HT-29 (cell line): ENCODE measurements at places on chromosomes 7 and 10. TPM values are rescaled to one million over a fixed set of nuclear protein-coding genes. Genes with fewer than 3 reads are reported as not detected.

The MTURN gene
- 7.2 and 8.5 TPM in 2 replicates for total RNA-seq

The TAS2R40 gene
- not detected in 2 replicates for total RNA-seq

The TFPI2 gene
- not detected in 2 replicates for total RNA-seq

The CHST3 gene
- 12.3 and 14.1 TPM in 2 replicates for total RNA-seq

The GBX1 gene
- total RNA-seq = not detected in 2 replicates

The GHRHR gene
- total RNA-seq = not detected in 2 replicates

The PAX4 gene
- total RNA-seq = 1.0 and 2.5 TPM in 2 replicates

The SLC25A13 gene
- total RNA-seq = 28.2 and 34.1 TPM in 2 replicates

The FLNC gene
- 0.03 and 0.05 TPM in 2 replicates for total RNA-seq

The ARHGAP22 gene
- total RNA-seq = 0.10 and 0.39 TPM in 2 replicates

The AKR1C2 gene
- total RNA-seq = 15.5 and 15.8 TPM in 2 replicates

The CRPPA gene
- 1.4 and 2.5 TPM in 2 replicates for total RNA-seq

The CCAR1 gene
- total RNA-seq = 51.0 and 62.5 TPM in 2 replicates

The CLDN4 gene
- 1,331 and 1,483 TPM in 2 replicates for total RNA-seq

The DNAJC12 gene
- 2.8 and 3.4 TPM in 2 replicates for total RNA-seq

The SEC31B gene
- total RNA-seq = 1.2 and 2.0 TPM in 2 replicates

The ADGRA1 gene
- total RNA-seq = not detected in 2 replicates

The ICA1 gene
- 15.6 and 22.6 TPM in 2 replicates for total RNA-seq

The KCND2 gene
- total RNA-seq = not detected in 2 replicates

The CDHR3 gene
- total RNA-seq = 17.3 and 20.4 TPM in 2 replicates

The EBLN1 gene
- not detected in 2 replicates for total RNA-seq

The SPDYE2B gene
- not detected in 2 replicates for total RNA-seq

The SUMF2 gene
- 142 and 147 TPM in 2 replicates for total RNA-seq

The LRRC61 gene
- total RNA-seq = 74.3 and 76.1 TPM in 2 replicates

The MALRD1 gene
- total RNA-seq = 0.64 and 0.68 TPM in 2 replicates

The CYP2C19 gene
- total RNA-seq = 0.44 TPM in 1 of 2 replicates, not detected in the other

The CCL24 gene
- total RNA-seq = not detected in 2 replicates

The SP8 gene
- total RNA-seq = not detected in 2 replicates

The HOXA9 gene
- total RNA-seq = 96.1 and 99.2 TPM in 2 replicates

The MYH16 gene
- 0.05 TPM in 1 of 2 replicates, not detected in the other for total RNA-seq

The KMT2C gene
- total RNA-seq = 25.4 and 35.0 TPM in 2 replicates

The CRCP gene
- total RNA-seq = 38.0 and 44.2 TPM in 2 replicates

The TFEC gene
- not detected in 2 replicates for total RNA-seq

The ZNF3 gene
- total RNA-seq = 22.2 and 23.6 TPM in 2 replicates

The CHCHD2 gene
- total RNA-seq = 856 and 1,027 TPM in 2 replicates

The ZMIZ2 gene
- 37.7 and 41.0 TPM in 2 replicates for total RNA-seq

The BICC1 gene
- not detected in 2 replicates for total RNA-seq

The LIPN gene
- total RNA-seq = not detected in 2 replicates

The VGF gene
- total RNA-seq = 0.39 and 0.48 TPM in 2 replicates

The SFTPD gene
- total RNA-seq = not detected in 2 replicates

The GPR26 gene
- total RNA-seq = not detected in 2 replicates

The ATAD1 gene
- total RNA-seq = 12.7 and 18.0 TPM in 2 replicates

The CRTAC1 gene
- total RNA-seq = not detected in 2 replicates

The LRMDA gene
- not detected in 2 replicates for total RNA-seq

The KLLN gene
- 0.28 and 0.42 TPM in 2 replicates for total RNA-seq

The GOLGA7B gene
- total RNA-seq = 1.1 and 1.7 TPM in 2 replicates

The ADCY1 gene
- not detected in 2 replicates for total RNA-seq
